ENCODE measurements at places on chromosomes 2 and 18.

DNA sequence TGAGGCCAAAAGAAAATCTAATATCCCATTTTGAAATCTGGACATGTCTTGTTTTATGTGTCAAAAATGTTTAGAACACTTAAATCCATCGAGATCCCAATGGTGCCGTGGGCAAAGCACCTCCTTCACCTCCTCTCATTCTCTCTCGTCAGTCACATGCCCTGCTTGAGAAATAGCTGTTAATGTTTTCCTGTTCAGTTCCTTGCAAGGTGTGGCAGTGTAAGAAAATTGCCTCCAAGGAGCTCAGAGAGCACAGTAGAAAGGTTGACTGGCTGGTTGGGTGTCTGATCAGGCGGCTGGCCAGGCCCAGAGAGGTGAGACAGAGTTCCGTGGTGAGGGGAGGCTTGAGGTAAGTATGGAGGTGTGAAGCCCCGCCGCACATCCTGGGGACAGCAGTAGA lies 210.2 kb downstream of the TSN start:
- DNase-seq = no peak

DNA sequence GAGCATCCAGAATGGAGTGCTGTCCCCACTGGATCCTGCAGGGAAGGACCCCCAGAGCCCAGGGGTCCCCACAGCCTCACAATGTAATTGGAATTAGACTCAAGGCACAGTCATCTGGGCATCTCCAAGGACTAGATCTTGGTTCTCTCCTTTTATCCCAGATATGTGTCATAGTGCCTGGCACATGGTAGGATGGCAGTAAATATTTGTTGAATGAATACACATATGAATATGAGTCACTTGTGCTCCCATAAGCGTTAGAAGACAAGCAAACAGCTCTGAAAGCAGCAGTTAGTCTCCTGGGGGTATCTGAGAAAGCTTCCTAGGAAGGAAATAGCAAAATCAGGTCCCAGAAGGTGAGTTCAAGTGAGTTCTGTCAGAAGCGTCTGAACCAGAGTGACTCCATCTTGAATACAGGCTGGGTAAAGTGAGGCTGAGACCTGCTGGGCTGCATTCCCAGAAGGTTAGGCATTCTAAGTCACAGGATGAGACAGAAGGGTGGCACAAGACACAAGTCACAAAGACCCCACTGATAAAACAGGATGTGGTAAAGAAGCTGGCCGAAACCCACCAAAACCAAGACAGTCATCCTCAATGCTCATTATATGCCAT lies 234.1 kb upstream of the ID2 start:
- DNase-seq = no peak

DNA sequence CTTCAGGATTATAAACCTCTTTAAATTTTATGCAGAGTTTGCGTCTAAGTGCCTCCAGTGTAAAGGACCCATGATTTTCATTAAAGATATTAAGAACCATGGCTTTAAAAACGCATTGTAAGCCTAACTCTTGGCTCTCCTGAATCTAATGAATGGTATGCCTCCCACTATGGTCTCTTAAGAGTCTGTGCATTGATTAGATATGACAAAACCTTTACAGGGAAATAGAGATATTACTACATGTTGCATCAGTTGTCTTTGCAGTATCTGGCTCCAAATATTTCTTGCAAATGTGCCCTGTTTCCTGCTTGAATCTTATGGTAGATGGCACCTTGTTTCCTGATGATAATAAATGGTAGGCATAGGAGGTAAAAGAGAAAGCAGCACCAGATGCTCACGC lies 189.3 kb upstream of the FSHR start:
- no peak for DNase-seq

GRCh38 chr2:173963323-173963816 lies 1.8 kb downstream of the SP3 start:
- DNase-seq = peak; percentile 74

GRCh38 chr2:161369311-161369710 lies 46.8 kb upstream of the TBR1 start:
- no peak for DNase-seq

GRCh38 chr2:10776231-10776977 lies 36.2 kb downstream of the PDIA6 start:
- DNase-seq = no peak

DNA sequence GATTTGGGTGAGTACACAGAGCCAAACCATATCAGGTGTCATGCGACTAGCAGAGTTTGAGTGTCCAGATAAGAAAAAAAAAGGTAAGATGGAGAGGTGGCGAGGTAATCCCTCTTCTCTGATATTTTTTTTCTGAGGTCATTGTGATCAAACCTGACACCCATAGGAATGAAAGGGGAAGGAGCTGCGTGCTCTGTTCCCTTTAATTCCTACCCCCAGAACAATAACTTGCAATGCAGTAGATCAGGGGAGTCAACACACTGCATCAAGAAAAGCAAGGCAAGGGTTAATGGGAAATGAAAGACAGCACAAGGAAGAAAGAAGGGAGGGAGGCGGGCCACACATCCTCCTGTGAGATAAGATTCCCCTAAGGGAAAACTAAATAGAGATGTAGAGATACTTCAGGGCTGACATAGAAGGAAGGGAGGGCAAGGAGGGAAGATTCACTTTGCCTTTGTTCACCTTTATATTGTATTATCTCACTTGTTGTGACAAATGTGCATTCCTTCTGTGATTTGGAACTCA lies 132.8 kb downstream of the CD226 start:
- no peak for DNase-seq

- no peak for DNase-seq
These were observed 177.1 kb downstream of the ACOXL start for GRCh38 chr2:110909501-110909900.

GRCh38 chr2:111918383-111918806 lies 20.0 kb downstream of the MERTK start:
- no peak for DNase-seq

- DNase-seq = peak; percentile 44
These were observed 187.8 kb upstream of the COL3A1 start for GRCh38 chr2:188786368-188786841.

GRCh38 chr2:45229411-45229810 lies 220.2 kb upstream of the SIX2 start:
- no peak for DNase-seq

DNA sequence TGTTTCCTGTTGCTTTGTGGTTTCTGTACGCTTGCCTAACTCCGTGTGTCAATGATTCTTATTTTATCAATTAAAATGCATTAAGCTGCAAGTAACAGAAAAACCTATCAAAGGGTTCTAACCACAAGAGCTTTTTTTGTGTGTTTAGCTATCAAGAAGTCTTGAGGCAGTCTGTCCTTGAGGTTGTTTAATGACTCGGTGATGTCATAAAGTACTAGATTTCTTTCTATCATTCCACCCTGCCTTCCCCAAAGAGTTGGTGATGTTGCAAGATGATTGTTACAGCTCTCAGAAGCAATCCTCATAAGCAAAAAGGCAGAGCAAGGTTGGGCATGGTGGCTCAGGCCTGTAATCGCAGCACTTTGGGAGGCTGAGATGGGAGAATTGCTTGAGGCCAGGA lies 51.9 kb upstream of the SPTBN1 start:
- DNase-seq = no peak

GRCh38 chr2:118994778-118995177 lies 52.8 kb downstream of the MARCO start:
- no peak for DNase-seq

- no peak for DNase-seq
These were observed 197.1 kb downstream of the NEDD4L start for GRCh38 chr18:58241026-58241679.

GRCh38 chr2:185689906-185690539 lies 48.6 kb upstream of the FSIP2 start:
- DNase-seq = no peak

- DNase-seq = no peak
These were observed 198.1 kb upstream of the RBBP8 start for GRCh38 chr18:22734791-22735627.

GRCh38 chr2:65055422-65056214 lies 598 bp upstream of the CEP68 start:
- DNase-seq = peak; percentile 34

DNA sequence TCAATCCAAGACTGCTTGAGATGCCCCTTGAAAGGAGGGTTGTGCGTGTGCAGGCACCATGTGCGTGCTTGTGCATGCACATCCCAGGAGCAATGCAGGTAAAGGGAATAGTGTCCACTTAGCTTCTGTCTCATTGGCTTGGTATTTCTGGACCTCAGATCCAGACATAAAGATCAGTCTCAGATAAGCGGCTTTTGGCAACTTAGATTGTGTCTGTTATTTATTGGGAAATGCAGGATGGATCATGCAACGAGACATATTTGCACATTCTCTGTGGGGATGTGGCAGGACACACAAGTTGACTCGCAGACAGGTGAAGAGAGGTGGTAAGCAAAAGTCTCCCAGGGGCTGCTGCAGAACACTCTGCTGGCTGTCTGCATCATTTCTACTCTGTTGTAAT lies 67.9 kb downstream of the SETBP1 start:
- no peak for DNase-seq

GRCh38 chr2:234081970-234082822 lies 31.7 kb downstream of the SPP2 start:
- no peak for DNase-seq

DNA sequence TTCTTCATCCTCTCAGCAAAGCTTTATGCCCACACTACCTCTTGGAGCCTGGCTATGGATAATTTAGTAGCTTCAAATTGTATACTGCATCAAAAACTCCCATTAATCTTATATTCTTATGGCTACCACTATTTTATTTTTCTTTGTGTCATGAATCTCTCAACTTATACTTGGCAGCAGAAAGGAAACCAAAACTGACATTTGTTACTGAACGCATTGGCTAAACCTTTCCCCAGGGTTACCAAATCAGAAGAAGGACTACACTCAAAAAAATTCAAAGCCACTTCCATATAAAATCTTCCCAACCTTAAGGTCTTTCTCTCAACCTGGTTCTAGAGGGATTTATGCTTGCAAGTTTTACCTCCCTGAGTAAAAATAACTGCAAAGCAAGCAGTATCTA lies 97.0 kb upstream of the REG3G start:
- DNase-seq = no peak

DNA sequence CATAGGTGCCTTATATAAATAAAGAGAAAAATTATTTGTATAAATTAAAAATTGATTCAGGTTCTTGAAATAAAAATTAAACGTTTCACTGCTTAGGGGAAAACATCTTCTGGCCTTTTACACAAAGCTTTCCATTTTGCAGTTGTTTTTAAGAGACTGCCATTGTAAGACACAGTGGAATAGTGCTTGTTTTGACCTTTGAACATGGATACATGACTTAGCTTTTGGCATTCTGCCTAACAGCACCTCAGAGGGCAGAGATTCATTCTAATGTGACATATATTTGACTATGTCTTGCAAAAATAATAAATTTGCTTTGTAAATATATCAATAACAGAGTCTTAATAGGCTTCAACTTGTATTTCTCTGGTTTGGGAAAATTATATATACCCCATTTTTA lies 142.1 kb downstream of the SLC4A10 start:
- no peak for DNase-seq

GRCh38 chr2:9213477-9214051 lies 7.0 kb downstream of the ASAP2 start:
- no peak for DNase-seq

- DNase-seq = no peak
These were observed 541.7 kb downstream of the ERBB4 start for GRCh38 chr2:211996857-211997256.

DNA sequence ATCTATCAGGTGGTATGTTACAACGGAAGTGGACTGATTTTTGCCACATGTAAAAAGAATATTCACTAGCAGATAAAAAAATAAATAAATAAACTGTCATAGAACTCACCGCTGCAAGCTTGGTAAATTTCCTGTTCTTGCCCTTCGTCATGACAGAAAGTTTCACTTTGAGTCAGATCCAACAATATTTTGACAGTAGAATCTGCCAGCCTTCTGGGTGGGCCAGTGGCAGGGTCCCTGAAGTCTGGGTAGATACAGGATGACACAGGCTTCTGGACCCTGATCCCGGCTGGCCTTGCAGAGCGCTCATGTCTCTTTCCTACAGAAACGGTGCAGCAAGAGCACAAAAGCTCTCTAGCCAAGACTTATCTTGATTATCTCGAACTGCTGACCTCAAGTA lies 97.8 kb upstream of the PMAIP1 start:
- no peak for DNase-seq

DNA sequence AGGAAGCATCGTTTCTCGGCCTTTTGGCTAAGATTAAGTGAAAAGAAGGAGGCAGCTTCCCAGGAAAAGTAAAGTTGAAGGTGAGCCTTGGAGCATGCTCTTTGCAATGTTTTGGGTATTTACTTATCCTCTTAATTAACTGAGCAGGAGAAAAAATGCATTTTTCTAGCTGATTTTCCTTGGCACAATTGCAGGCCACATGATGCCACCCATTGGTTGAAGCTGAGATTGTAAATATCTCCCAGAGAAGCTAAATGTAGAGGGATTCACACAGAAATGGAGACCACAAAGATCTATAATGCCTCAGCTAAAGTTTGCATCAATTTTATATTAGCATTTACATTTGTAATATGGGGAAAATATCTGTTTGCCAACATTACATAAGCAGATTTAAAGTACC lies 294.1 kb downstream of the KCNS3 start:
- no peak for DNase-seq

- DNase-seq = no peak
These were observed 667.2 kb downstream of the ZEB2 start for GRCh38 chr2:143852759-143853158.

GRCh38 chr2:85458601-85459563 lies 40.4 kb downstream of the SH2D6 start:
- no peak for DNase-seq

DNA sequence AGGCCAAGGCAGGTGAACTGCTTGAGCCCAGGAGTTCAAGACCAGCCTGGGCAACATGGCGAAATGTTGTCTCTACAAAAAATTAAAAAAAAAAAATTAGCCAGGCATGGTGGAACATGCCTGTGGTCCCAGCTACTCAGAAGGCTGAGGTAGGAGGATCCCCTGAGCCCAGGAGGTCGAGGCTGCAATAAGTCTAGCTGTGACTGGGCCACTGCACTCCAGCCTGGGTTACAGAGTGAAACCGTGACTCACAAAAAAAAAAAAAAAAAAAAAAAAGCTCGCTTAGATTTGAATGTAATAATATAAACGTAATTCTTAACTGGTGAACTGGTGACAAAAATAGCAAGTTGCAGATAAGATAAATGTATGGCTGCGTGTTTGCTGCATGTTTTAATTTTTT lies 56.5 kb downstream of the TFCP2L1 start:
- no peak for DNase-seq

GRCh38 chr2:215780907-215781685 lies 232.3 kb downstream of the MREG start:
- no peak for DNase-seq

GRCh38 chr18:73861771-73862170 lies 285.9 kb downstream of the FBXO15 start:
- no peak for DNase-seq

Measured in hepatic stellate cell (primary cell).